ENCODE measurements at places on chromosomes 2 and 18.

DNA sequence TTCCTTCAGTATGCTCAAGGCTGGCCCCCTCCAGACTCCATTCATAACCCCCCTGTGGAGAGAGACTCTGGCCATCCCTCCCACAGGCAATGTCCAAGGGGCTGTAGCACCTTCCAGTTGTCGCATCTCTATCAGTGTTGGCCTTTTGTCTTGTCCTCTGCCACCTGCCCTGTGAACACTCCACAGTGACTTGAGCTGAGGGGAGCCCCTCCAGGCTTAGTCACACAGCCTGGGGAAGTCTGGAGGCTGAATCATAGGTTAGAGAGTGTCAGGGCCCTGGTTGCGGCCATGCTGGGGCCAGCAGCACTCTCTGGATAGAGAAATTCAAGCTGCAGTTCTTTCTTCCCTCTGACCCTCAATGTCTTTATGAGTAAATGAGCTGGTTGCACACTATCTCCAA lies 64.7 kb downstream of the GYPC start:
- DNase-seq, result no peak

GRCh38 chr2:176129813-176130146 lies 275 bp downstream of the HOXD8 start:
- no peak for DNase-seq

DNA sequence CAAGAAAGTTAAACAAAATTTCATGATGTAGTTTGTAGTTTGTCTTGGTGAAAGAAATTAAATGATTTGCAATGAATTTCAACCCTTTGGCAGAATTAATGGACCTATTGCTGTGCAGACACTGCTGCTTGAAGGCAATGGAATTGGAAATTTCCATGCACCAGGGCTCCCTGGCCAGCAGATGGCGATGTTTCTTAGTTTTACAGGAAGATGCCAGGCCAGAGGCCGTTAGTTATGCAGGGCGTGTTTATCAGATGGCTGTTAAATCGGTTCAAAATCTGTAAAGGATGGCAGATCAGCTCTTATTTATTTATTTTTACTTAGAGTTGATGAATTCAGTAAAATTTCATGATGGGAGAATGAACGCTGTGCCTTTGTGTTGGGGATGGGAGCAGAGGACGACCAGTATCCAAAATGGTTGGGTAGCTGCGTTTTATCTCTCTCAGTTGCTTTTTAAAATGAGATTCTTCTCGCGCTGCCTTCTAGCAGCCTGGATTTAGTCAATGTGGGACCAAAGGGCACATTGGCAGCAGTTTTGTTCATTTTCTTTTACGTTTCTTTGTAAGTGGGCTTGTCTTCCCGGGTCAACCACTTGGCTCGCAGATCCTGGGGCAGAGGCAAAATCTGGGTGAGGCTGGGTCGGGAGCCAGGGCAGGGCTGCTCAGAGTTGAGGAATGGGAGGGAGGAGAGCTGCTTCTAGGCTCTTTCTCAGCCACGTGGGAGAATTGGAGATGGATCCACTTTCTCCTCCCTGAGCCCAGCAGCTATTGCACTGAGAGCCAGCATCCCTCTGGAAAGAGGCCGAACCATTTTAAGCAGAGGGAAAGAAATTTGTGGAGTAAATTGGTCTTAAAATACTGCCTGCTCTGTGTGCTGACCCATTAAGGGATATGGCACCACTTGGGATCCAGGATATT lies 344.0 kb downstream of the PIK3C3 start:
- DNase-seq, result peak; percentile 43

- no peak for DNase-seq
These were observed 61.6 kb downstream of the TTC21B start for GRCh38 chr2:165891943-165892342.

DNA sequence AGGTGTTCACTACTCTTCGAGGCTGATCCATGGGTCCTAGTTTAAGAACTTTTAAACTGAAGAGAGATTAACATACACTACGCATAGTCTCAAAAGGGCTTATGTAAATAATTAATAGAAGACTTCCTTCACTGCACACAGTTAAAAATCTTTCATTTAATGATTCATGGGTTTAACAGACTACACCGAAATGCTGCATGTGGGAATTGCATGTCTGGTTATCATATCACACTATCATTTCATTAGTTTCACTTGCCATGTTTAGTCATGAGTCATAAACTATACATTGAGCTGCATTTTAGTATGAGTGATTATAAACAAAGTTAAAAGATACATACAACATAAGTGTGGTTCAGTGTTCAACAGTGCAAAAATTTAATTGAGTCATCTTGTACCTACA lies 31.2 kb downstream of the GLS start:
- DNase-seq, result peak; percentile 14

DNA sequence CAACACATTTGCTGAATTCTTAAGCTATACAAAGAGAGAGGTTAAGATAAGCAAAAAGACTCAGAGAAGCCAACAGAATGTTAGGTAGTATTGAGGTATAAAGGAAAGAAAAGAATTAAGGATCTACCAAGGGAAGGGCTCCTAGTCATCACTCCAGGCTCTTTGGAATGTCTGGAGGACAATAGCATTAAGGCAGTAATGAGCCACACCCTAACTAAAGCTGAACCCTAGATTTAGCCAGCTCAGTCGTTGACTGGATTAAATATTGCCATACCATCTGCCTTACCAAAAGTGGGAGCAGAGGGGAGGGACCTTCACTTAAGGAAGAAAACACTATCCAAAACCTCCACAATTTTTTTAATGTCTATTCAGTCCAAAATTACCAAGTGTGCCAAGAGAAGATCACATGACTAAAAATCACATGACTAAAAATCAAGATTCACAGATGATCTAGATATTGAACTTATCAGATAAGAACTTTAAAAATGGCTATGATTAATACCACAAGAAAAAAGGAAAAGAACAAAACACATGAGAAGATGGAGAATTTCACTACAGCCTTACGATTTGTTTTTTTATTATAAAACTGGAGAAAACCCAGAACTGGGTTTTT lies 59.7 kb downstream of the EXOC6B start:
- peak; percentile 54 for DNase-seq

- DNase-seq, result no peak
These were observed 86.1 kb downstream of the SH3YL1 start for GRCh38 chr2:177733-178132.

DNA sequence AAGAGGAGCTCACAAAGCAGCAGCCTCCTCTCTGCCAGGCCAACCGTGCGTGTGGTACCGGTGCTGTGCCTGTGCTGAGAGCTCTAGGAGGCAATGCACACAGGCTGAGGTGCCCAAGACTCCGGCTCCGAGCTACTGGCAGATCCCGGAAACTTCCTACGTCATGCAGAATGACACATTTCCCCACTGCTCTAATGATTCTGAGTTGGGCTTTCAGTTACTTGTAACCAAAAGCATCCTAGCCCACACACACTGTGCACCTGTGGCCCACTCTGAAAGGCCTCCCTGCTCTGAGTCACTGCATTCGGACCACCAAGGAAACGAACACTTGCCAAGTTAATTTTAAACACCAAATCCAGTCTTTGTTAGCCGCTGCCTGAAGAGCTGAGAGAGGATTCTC lies 9.3 kb upstream of the RNU4ATAC start:
- peak; percentile 97 for DNase-seq

- DNase-seq, result peak; percentile 4
These were observed 338.9 kb upstream of the SETBP1 start for GRCh38 chr18:44341759-44342158.

DNA sequence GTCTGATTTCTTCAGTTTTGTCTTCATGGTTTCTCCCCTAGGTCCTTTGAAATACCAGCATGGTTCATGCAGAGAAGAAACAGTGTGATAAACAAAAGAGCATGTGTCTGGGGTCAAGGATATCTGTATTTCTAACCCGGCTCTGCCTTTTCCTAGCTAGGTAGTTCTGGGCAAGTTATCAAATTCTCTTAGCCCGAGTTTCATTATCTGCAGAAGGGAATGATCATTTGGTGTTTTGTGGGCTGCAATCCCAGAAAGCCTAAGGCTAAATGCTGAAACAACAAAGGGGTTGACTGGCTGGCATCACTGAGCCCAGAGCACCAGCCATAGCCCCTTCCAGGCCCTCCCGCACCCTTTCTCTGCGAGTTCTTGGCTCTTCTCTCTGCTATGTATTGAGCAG lies 51.7 kb upstream of the DAPL1 start:
- no peak for DNase-seq

GRCh38 chr2:68726608-68727367 lies 7.8 kb upstream of the ARHGAP25 start:
- peak; percentile 75 for DNase-seq

DNA sequence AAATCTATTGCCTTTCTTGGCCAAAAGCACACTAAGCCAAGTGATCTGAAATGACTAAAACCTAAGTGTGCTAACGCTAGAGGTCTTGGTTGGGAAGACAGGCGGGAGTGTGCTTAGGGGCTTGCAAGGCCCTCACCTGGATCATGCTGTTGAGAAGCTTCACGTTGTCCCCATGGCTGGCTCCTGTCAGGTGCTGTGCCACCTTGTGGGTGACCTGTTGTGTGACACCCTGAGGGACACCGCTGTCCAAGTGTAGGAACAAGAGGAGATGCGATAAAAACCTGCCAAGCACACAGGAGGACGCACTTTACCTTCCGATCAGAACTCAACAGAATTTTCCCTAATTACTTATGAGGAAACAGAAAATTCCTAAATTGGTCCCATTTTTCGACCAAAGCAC lies 50.8 kb downstream of the EPG5 start:
- DNase-seq, result no peak

DNA sequence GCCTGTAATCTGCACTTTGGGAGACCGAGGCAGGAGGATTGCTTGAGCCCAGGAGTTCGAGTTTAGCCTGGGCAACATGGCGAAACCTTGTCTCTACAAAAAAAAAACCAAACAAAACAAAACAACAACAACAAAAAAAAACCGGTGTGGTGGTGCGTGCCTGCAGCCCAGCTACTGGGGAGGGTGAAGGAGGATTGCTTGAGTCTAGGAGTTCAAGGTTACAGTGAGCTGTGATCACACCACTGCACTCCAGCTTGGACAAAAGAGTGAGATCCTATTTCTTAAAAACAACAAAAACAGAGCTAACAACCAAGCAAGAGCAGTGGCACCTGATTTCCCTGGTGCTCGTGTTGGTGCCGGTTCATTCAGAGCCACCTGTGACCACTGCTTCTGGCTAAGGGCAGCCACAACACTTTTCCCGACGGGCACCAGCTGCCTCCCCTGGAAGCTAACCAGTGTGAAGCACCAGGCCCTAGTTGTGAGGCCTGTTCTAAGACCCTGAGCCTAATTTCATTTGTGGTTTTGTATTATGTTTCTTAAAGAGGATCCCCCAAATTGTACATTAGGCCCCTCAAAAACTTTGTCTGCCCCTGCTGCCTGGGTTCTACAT lies 1.3 kb downstream of the AOX1 start:
- DNase-seq, result no peak

All from astrocyte (in vitro differentiated cells and primary cell).